PC-9 (cell line): ENCODE measurements at places on chromosomes 2 and 18. TPM values are rescaled to one million over a fixed set of nuclear protein-coding genes. Genes with fewer than 3 reads are reported as not detected.

Gene VWC2L
- total RNA-seq: not detected in 2 replicates

Gene CAVIN2
- 2.3 and 2.5 TPM in 2 replicates for total RNA-seq

Gene EMX1
- total RNA-seq: not detected in 2 replicates

Gene LIMS1
- total RNA-seq: 58.2 and 61.6 TPM in 2 replicates

Gene ACADL
- 0.20 and 0.24 TPM in 2 replicates for total RNA-seq

Gene SPDYA
- total RNA-seq: 1.9 and 3.0 TPM in 2 replicates

Gene TEX44
- total RNA-seq: not detected in 2 replicates

Gene UGT1A8
- 0.17 and 0.20 TPM in 2 replicates for total RNA-seq

Gene SERPINB4
- not detected in 2 replicates for total RNA-seq

Gene ASTL
- not detected in 2 replicates for total RNA-seq

Gene CTAGE1
- not detected in 2 replicates for total RNA-seq

Gene SPATS2L
- 189 and 199 TPM in 2 replicates for total RNA-seq

Gene TRIM43
- not detected in 2 replicates for total RNA-seq

Gene SERPINB11
- not detected in 2 replicates for total RNA-seq

Gene DQX1
- total RNA-seq: 1.3 and 1.7 TPM in 2 replicates

Gene ADAM17
- 53.5 and 65.0 TPM in 2 replicates for total RNA-seq

Gene ANKRD62
- 0.20 TPM in 1 of 2 replicates, not detected in the other for total RNA-seq

Gene CCDC141
- total RNA-seq: not detected in 2 replicates

Gene FOXD4L1
- total RNA-seq: 0.28 and 0.43 TPM in 2 replicates

Gene CIB4
- not detected in 2 replicates for total RNA-seq
